ENCODE measurements at places on chromosomes 1 and 21.

DNA sequence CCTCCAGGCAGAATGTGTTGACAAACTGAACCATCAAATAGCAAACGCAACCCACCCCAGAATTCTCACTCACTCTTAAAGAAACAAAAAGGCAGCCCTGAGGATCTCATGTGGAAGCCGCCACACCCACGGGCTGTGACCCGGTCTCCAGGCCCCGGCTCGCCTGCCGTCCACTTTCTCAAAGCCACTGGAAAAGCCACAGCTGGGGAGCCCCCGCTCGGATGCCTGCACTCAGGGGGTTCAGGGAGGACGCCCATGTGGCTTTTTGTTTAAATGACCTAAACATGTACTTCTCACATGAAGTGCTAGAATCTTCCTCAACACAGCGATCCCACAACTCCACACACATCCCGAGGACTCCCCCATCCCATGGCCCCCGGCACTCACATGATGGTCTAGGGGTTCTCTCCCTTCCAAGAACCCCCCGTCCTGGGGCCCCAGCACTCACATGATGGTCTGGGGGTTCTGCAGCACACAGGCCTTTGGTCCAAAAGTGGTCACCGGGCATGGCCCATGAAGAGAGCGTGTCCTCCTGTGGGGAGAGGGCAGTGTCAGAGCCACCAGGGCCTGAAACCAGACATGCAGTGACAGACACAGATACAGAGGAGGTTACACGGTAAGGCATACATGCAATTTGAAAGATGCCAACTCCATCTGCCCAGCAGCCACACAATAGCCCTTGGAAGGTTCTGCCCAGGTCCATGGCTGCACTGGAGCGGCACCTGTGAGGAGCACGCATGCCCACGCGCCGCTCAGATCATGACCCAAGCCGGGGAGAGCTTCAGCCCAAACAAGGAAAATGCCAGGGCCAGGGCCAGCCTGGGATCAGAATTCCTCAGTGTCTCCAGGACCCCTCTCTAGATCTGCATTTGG lies 16.5 kb downstream of the NADK start:
- no peak for DNase-seq

DNA sequence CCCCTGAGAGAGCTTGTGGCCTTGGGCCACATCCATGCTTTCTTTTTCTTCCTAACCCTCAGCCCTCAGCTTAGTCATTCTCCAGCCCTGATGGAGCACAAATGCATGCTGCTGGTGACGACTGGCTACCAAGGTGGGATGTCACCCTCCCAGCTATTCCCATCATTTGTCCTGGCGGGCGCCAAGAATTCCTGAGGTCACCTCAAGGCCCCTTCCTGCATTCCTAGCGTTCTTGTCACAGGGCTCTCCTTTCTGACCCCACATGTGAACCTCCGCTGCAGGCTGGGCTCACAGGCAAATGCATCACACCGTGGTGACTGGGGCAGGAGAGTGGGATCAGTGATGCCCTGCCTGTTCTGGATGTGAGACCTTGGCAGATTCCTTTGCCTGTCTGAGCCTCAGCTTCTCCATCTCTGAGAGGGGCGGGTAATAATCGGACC lies 53.4 kb upstream of the IFFO2 start:
- no peak for DNase-seq

- DNase-seq: no peak
Measured at GRCh38 chr1:9437961-9438430, 101.3 kb upstream of the SLC25A33 start.

- no peak for DNase-seq
Measured at GRCh38 chr21:31387560-31388186, 43.6 kb upstream of the TIAM1 start.

All from NB4 (cell line).